ENCODE measurements at places on chromosomes 11 and 22.

DNA sequence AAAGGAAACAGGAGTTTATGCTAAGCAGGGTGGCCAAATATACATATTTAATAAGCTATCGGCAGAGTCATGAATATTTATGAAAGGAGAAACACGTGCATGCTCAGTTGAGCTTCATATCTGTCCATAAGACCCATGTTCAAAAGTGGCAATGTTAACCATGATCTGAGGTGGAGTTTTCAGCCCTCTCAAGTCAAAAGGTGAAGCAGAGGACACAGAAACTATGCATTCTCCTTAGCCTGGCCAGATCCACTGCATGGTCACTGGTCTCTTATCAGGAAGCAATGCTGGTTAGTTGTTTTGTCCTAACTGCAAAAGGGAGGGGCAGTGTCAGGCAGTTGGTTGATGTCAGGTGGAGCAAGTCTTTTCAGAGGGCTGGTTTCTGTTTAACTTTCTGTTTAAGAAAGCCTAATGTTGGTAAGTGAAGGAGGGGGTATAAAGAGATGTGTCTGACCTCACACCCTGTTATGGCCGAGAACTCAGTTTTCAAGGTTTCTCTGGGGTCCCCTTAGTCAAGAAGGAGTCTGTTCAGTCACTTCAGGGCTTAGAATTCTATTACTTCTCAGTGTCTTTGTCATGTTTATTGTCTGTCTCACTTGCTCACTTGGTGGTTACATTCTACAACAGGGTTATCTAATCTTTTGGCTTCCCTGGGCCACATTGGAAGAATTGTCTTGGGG lies 5.5 kb upstream of the SELENOH start:
- DNase-seq, result no peak

DNA sequence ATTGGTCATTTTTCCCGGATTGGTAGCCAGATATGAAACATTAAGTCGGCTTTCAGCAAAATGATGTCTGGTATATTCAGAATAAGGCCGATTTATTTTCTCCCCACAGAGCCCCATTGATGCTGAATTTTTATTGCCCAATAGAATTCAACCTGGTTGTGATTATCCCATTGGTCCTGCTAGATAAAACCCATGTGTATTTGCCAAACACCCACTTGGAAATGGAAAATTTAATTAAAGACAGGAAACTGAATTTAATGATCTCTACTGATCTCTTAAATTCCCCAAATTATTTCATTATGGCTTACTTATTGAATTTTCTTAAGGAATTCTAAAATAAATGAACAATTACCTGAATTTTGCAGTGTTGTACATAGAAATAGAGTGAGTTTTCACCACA lies 609.8 kb downstream of the NTM start:
- no peak for DNase-seq

DNA sequence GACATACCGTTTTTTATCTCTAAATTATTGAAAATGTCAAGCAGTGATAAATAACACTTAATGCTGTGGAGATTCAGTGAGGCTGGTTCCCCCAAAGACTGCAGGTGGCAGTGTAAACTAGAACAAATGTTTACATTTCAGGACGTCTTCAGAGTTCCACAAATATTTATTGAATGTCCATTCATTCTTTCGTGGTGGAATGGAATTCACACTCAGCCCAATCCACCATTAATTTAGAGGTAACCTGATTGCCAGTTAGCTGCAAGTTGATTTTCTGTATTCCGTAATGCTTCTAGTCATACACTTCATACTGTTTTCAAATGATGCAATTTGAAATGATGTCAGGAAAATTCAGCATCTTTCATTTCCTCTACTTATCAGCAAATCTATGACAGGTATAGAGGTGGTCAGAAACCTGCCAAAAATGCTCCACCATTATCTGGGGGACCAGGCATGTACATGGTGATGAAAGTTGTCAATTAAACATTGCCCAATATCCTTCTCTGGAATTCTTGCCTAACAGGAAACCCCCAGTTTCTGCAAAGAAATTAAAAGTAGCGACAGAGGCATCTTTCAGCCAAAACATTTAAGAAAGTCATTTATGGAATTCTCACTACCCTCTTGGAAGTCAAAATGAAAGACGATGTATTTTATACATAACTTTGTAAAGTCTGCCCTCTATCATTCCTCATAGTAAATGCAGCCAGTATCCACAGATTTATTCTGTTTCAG lies 94.3 kb upstream of the BMAL1 start:
- no peak for DNase-seq

GRCh38 chr11:60710482-60710881 lies 11.1 kb downstream of the MS4A8 start:
- no peak for DNase-seq

GRCh38 chr11:119797736-119798135 lies 68.7 kb upstream of the NECTIN1 start:
- no peak for DNase-seq

DNA sequence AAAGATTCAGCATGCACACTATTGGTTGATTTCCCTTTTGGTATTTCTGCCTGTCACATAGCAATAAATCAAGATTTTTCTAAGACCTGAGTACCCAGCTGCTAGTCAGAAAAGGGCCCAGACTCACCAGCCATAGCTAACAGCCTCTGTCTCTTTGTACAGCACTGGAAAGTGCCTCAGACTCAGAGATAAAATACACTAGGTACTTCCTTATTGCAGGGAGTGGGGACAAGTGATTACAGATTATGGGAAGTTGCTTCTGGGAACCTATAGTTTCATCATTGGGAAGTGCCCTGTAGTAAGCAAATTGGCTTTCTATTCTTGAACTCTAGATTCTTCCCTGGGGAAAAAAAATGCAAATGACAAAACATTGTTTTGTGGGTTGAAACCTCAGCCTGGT lies at the start of gene CASP5:
TSS of gene CASP5 (minus strand) at position 166 of the 400 bp plus-strand sequence. CDS start at position 134, 32 bp downstream.
- no peak for DNase-seq

DNA sequence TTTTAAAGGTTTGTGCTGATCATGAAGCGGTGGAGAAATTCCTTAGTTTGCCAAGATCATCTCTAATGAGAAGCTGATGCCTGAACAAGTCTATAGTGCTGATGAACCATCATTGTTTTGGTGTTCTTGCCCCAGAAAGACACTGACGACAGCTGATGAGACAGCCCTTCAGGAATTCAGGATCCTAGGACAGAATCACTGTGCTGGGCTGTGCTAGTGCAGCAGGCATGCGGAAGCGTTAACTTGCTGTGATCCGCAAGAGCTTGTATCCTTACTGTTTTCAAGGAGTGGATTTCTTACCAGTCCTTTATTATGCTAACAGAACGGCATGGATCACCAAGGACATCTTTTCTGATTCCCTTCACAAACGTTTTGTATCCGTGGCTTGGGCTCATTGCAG lies 104.1 kb downstream of the TBC1D22A start:
- no peak for DNase-seq

- DNase-seq, result no peak
Measured at GRCh38 chr11:95156916-95157541, 67.4 kb downstream of the ENDOD1 start.

GRCh38 chr11:58832056-58832645 lies 12.4 kb downstream of the GLYATL2 start:
- DNase-seq, result no peak

GRCh38 chr11:123448823-123449222 lies 18.8 kb downstream of the GRAMD1B start:
- DNase-seq, result no peak

DNA sequence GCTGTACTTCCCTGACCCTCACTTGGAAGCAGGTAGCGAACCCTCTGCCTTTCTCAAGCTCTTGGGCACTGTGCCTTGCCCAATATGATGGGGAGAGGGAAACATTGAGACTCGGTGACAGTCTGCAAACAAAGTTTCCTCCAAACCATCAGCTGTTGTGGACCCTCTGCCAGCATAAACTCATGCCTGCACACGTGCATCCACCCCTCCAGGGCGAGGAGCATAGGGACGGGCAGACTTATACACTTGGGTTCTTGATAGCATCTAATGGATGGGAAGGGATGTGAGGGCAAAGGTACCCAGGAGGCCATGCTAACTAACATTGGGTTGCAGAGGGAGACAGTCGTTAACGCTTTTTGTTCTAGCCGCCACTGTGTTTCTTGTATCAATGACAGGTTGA lies 8.2 kb upstream of the MAPK8IP1 start:
- no peak for DNase-seq

DNA sequence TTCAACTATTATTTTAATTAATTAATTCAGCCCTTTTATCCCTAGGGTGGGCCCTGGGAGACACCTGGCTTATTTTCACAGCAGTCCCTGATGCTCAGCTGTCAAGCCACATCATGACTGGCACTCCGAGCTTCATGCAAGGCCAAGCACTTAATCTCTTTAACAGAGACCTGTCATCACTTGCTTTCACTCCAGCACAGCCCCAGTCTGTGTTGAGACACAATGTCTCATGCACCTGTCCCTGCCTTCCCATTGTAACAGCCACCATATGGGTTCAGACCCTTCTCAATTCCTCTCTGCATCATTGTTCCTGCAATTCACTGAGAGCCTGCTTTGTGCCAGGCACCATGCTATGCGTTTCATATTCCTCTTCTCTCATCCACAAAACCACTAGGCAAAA lies 222.2 kb upstream of the TENM4 start:
- DNase-seq, result no peak

DNA sequence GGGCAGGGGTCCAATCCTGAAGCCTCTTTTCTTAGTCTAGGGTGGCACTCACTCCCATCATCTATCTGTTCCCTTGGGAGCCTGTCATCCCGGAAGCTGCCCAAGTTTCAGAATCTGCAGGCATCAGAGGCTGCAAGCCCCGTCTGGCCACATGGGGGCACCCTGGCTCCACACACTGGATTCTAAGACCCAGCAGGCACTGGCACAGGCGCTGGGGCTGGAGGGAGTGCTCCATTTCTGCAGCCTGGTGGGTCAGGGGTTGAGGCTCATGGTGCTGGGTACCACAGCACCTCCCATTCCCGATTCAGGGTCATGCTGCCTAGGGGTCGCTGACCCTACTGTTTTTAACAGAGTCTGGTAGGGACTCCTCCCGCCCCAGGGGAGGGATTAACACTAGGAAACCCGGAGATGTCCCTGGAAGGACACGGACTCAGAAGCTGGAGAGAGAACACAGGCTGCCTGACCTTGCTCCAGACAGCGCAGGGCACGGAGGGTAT lies 243.9 kb upstream of the SYN3 start:
- peak; percentile 75 for DNase-seq

- no peak for DNase-seq
Measured at GRCh38 chr11:124535552-124536232, 7.8 kb downstream of the OR8B12 start.

DNA sequence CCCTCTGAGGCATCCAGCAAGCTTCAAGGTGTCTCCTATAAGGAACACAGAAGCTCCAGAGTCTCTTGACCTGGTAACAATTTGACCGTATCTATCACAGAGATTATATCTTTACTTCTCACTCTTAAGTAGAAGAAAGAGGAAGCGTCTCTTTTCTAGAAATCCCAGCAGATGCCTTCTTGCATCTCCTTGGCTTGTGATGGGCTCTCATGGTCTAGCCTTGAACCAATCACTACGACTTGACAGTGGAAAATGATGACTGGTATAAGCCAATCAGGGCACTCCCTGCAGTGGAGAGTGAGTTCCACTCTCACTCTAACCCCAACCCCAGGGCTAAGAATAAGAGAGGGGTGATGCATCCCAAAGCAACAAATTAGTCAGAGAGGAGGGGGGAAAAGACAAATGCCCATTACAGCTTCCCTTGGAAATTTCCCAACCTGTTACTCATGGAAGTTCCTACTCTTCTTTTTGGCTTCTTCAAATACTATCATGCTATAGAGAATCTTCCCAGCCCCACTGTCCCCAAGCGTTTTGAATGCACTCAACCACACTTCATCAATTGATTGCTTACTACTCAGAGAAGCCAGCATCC lies 293.5 kb downstream of the MN1 start:
- DNase-seq, result no peak

- no peak for DNase-seq
Measured at GRCh38 chr22:23035557-23036277, 34.6 kb upstream of the GNAZ start.

- no peak for DNase-seq
Measured at GRCh38 chr11:61587951-61588727, 7.3 kb upstream of the SYT7 start.

DNA sequence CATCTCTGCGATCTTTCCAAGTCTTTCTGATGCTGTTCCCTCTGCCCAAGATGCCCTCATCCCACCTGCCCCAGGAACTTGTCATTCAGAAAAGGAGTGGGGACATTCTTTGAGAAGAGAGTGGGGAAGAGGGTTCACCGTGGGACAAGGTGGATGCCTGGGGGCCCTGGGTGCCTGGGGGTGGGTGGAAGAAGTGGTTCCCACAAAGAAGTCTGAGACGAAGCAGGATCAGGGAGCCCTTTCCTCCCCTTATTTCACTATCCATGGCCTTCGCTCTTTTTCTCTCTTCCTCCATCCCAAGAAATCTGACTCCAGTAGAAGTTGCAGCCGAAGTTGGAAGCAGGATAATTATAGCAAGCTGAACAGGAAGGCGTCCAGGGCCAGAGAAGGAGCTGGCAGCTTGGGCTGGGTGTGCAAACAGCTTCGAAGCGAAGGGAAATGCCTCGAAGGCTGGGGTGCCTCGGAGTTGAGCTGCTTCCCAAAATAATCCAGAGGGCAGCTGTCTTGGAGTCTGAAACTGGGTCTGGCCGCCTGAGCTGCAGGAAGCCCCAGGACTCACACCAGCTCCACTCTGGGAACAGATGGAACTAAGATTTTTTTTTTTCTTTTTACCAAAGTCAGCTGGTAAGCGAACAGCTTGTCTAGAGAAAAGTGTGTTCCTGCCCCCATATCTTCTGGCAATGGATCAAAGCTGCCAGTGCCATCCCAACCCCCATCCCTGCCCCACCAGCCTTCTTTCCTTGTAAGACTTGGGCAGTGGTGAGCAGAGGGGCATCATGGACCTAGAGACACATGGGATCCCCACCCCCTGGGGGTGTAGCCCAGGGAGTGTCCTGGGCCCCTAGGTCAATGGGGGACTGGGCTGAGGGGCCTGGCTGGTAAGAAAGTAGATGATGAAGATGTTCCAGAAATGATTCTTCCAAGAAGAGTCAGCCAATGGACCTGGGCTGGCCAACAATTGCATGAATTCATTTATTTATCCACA lies 31.5 kb downstream of the PARVG start:
- no peak for DNase-seq

- DNase-seq, result no peak
Measured at GRCh38 chr11:65960824-65961266, 689 bp upstream of the SART1 start.

GRCh38 chr11:111362887-111363411 lies 16.1 kb downstream of the POU2AF1 start:
- no peak for DNase-seq
